ENCODE measurements at places on chromosomes 3 and 15.

- no peak for DNase-seq
Measured at GRCh38 chr3:113247675-113248458, 36.5 kb downstream of the BOC start.

- no peak for DNase-seq
Measured at GRCh38 chr3:16464511-16465148, 48.9 kb downstream of the RFTN1 start.

DNA sequence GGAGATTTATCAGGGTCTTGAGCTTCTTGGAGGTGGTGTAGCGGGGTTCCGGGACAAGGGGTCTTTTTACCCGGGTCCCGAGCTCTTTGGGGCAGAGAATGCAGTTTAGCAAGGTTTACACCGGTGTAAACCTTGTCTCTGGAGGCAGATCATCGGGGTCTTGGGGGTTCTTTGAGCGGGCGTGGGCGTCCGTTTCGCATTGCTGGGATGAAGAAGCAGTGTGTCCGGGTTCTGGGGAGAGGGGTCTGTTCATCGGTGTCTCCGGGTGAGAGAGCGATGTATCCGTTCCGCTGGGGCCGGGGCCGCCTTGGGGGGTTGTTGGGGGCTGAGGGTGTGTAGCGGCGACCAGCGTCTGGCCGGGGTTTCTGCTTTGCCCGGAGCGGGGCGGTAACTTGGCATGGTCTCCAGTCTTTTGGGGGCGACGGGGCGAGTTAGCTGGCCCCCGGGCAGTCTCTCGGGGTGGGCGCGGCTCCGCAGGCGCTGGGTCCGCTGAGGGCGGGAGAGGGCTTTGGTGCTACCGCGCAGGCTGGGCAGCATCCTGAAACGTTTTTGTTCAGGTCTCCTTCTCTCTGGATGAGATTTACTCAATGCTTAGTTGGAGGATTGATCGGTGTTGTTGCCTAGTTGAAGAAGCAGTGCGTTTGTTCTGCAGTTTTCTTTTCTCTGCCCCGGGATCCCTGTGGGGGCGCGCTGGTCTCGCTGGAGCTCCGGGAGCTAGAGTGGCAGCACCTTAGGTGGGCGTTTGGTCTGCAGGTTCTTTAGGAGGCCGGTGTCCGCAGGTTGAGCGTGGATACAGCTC lies 843 bp downstream of the GLCE start:
- DNase-seq, result peak; percentile 16

GRCh38 chr3:150635076-150635475 lies 32.0 kb downstream of the SELENOT start:
- no peak for DNase-seq

GRCh38 chr3:142224482-142225072 lies 808 bp downstream of the GK5 start:
- peak; percentile 0 for DNase-seq

GRCh38 chr3:186605078-186605477 lies 7.8 kb upstream of the AHSG start:
- DNase-seq, result no peak

- no peak for DNase-seq
Measured at GRCh38 chr15:91496754-91497691, 356.5 kb upstream of the SLCO3A1 start.

Data from HCT116 (cell line).